Stimulated activated CD4-positive, alpha-beta T cell treated with anti-CD3 and anti-CD28 coated beads, Interleukin-15, amount 100 ng/mL, for 1 hour (primary cell): ENCODE measurements at places on chromosomes 2 and 18.

DNA sequence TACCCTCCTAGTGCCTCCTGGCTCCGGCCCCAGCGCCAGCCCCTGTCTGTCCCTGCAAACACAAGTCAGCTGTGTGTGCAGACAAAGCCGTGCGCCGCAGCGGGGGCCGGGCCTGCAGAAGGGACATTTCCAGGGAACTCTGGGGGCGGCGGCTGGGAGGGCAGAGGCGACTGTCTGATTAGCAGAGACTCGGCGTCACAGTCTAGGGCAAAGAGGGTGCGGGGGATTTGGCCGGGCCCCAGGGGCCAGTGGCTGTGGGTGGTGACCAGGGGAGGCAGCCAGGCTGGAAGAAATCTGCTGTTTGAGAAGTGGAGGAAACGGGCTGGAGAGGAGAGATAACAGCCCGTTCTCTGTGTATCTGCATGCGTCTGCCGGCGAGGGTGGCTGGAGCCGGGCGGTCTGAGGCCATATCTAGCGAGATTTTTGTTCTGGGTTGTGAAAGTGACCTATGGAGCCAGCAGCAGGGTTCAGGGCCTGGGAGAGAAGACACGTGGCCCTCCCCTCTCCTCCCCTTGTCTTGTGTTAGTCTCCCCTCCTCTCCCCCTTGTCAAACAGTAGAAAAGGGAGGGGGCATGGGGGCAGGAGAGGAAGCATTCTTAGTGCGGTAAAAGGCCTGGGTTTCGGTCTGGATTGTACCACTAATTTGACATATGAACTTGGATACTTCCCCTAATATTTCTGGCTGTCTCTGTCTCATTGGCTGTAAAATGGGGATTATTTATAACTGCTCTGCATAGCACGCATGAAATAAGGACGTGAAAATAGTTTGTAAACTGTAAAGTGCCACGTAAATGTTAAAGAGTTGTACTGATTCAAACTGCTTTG is 169.4 kb downstream of the SMAD7 start:
- no peak for DNase-seq

GRCh38 chr2:113080134-113080533 is 12.4 kb downstream of the IL1F10 start:
- no peak for DNase-seq

DNA sequence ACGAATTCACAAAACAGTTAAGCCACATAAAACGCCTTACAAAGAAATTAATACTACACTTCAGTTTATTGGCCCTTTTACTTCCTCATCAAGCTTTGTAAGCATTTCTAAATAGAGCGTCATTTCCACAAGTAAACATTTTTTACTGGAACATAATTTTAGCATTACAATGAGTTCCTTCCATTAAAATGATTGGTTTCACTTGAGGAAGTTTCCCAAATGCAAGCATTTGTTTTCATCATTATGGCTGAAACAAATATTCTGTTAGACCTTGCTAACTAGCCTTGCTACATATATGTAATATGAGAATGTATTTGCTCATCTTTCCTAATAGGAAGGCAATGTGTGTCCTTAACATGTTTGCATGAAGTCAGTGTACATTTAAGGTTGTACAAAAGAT is 579.1 kb downstream of the IRS1 start:
- DNase-seq, result no peak

GRCh38 chr18:26208977-26209376 is 17.3 kb upstream of the TAF4B start:
- DNase-seq, result no peak

- no peak for DNase-seq
Measured at GRCh38 chr2:158094487-158095092, 7.1 kb upstream of the UPP2 start.

DNA sequence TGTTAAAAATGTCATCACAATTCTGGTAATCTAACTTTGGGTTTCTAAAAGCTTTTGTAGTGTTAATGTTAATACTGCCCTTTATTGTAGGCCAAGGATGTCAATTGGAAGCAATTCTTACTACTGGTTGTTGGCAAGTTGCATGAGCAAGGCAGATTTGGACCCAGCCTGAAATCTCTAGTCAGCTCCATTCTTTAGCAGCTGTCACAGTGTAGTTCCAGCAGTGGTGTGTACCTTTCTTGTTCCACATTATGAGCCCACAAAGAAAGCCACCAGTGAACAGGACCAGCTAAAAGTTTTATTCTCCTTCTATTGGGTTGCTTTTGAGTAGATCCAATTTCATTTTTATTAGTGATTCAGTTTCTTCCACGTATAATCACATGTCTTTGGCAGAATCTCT is 133.8 kb downstream of the CAMKMT start:
- no peak for DNase-seq

GRCh38 chr2:182349268-182349667 is 77.6 kb downstream of the PDE1A start:
- no peak for DNase-seq

DNA sequence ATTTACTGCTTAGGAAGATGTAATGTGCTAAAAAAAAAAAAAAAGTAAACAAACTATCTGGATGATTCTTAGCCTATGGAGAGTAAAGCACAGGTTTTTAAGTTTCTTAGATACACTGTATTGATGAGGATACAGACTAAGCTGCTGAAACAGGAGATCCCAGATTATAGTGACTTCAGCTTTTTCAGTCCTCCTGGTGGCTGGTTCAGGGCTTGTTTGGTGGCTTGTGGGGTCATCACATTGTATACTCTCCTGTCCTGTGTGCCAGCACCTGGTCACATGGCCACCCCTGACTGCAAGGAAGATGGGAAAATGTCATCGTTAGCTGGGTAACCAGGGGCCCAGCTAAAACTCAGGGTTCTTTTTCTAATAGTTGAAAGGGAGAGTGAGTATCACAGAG is 31.4 kb downstream of the RAB31 start:
- no peak for DNase-seq

GRCh38 chr2:126723281-126723815 is 67.4 kb downstream of the GYPC start:
- DNase-seq, result no peak

DNA sequence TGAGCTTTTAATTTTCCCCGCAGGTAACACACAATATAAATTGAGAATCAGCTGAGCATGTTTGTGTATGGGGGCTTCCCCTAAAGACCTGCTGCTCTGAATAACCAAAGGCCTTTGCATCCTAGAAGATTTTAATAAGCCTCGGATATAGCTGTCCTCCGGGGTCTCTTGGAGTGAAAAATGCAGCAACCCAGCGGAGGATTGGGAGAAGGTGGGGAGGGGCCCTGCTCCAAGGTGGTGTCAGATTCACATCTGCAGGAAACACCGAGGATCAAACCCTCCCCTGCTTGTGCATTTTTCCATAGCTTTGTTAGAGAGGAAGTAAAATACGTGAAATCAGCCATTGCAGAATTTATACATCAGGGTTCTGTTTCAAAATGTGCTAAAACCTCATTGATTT is 63.0 kb upstream of the OTOF start:
- no peak for DNase-seq

GRCh38 chr2:1309507-1309906 is 103.8 kb upstream of the TPO start:
- no peak for DNase-seq

DNA sequence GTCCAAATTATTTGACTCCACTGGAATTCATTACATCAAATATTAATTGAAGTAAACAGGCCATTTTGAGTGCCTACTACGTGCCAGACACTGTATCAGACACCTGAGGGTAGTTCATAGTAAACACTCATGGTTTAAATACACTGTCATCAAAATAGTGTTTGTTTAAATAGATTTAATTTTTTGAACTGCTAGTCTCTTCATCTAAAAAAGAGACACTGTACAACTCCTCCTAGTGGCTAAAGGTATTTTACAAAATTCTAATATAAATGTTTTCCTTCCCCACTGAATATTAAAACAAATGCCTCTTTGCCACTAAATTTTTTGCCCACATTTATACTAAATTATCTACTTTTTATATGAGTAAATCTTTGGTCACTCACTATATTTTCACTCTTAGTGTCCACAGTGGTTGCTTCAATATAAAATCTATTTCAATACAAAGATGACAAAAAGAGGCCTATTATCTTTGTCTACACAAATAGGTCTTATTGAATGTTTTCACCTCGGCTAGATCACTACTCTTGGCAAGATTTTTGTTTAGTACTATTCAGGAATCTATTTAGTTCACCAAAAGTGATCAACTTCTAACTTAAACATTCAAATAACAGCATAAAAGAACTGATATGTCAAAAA is 122.1 kb downstream of the TMEM247 start:
- DNase-seq, result no peak

DNA sequence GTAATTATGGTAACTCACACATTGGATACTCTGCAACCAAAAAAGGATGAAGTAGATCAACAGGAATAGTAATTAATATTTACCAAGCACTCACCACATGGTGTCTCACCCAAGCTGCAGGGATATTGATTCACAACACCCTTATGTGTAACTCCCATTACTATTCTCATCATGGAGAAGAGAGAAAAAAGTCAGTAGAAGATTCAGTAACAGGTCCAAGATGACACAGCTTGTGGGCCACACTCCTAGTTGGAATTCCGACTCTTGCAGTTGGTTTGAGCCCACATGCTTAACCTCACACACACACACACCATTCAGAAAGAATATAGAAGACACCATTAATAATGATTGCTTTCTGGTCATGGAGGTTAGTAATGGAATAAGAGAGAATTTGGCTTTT is 1.7 kb upstream of the MLPH start:
- DNase-seq, result no peak

- DNase-seq, result no peak
Measured at GRCh38 chr2:191247381-191248057, 2.3 kb downstream of the MYO1B start.

DNA sequence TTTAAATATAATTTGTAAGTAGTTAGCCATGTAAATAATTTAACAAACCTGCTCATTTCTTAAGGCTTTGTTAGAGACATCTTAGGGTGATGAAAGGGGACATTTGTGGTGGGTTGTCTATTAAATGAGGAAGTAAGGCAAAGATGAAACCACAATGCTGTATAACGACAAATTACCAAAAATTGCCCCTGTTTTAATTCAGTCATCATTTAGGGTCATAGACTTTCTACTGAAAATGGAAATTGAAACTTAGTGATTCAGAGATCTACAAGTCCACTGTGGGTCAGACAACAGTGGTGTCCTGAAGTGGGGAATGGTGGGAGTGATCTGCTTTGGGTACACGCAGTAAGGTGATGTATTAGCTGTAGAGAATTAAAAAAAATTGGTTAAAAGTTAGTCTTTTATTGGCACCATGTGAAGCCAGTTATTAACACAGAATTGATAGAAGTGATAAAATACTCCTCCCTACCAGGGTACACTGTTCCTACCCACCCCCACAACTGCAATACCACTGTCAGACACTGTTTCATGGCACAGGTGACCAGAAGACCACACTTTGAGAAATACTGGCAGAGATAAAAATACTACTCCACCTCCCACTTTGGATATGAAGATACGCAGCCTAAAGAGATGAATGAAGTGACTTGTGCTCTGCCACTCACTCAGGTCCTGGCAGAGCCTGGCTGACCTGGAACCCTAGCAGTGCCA is 13.4 kb downstream of the CERS6 start:
- DNase-seq, result no peak

DNA sequence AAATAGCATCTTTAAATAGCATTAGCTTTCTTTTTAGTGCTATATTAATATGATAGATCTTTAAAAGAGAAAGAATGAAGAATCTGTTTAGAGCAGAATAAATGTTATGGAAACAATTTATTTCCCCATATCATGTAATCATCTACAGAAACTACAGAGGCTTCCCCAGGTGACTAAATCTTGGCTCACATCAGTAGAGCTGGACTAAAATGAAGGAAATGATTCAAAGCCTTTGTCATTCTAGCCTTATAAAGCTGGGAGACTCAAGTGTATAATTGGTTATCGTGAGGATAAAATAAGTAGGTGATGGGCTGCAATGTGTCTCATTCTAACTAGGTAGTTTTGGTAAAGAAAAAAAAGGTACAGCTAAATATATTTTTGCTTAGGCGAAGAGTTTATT is 83.2 kb upstream of the UNC80 start:
- DNase-seq, result no peak

- DNase-seq, result no peak
Measured at GRCh38 chr2:66872986-66873754, 438.2 kb downstream of the MEIS1 start.

DNA sequence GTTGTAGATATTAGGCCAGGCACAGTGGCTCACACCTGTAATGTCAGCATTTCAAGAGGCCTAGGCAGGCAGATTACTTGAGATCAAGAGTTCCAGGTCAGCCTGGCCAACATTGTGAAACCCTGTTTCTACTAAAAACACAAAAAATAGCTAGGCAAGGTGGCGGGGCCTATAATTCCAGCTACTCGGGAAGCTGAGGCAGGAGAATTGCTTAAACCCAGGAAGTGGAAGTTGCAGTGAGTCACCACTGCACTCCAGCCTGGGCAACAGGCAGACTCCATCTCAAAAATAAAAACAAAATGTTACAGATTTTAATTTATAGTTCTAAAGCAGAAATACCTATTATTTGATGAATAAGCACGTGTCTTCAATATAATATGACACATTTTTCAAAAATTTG is 65.6 kb upstream of the UBXN4 start:
- no peak for DNase-seq

DNA sequence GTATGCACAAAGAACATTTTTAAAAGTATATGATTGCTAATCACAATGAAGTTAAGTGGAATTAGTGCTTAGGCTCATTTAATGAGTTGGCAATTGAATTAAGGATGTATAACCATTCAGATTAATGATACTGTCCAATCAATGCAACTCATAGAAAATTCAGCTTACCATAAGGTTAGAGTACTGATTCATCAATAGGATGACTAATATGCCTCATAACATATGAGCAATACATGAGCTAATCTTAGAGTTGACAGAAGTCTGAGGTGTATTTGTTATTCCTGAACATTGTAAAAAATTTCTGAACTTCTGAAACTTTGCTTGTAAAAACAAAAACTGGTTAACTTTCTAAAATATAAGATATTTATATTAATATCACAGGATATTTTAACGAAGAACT is 118.3 kb upstream of the NETO1 start:
- DNase-seq, result no peak

GRCh38 chr2:198293281-198293680 is 488.9 kb downstream of the PLCL1 start:
- DNase-seq, result no peak

- no peak for DNase-seq
Measured at GRCh38 chr2:234429265-234429664, 67.6 kb downstream of the ARL4C start.

- no peak for DNase-seq
Measured at GRCh38 chr2:43106559-43107527, 119.6 kb downstream of the ZFP36L2 start.

DNA sequence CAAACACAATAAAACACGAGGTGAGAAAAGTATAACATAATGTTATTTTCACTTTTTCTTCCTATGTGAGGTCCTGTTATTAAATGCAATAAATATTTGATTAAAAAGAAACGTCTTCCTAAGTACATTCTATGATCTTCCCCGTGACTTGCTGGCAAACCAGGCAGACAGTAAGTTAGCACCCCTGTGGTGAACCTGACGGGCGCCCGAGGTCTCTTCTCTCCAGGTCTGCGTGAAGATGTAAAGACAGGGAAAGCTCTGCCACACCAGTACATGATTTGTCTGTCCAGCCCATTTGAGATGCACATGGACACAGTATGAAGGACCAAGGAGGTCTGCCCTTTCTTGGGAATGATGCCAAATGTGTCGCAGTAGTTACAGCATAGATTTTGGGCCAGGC is 57.6 kb downstream of the PTH2R start:
- no peak for DNase-seq
